Gastrocnemius medialis (tissue), 4 donors: ENCODE measurements at places on chromosomes 3 and 15. TPM values are rescaled to one million over a fixed set of nuclear protein-coding genes. Genes with fewer than 3 reads are reported as not detected.

GRCh38 chr3:170467571-170468147, 49.0 kb downstream of the CLDN11 start:
- DNase-seq = no peak

GRCh38 chr3:41477399-41478014, 278.2 kb downstream of the CTNNB1 start:
- DNase-seq = no peak

- DNase-seq = no peak
Observed at GRCh38 chr3:111618945-111619344, 23.8 kb upstream of the ZBED2 start.

The THSD4 gene
- 0.36 TPM for total RNA-seq
